Kidney (tissue), 22 donors: ENCODE measurements at places on chromosomes 1 and 21. TPM values are rescaled to one million over a fixed set of nuclear protein-coding genes. Genes with fewer than 3 reads are reported as not detected.

Gene CSF1
- total RNA-seq, result 33.8 TPM

- DNase-seq, result no peak
These were observed 33.9 kb downstream of the C1orf141 start for GRCh38 chr1:67100833-67101232.

Gene ADGRB2
- total RNA-seq, result 3.2 TPM

- no peak for DNase-seq
These were observed 4.6 kb upstream of the SMCP start for GRCh38 chr1:152873495-152873894.

Gene TMCO1
- 109 TPM for total RNA-seq

GRCh38 chr1:60731321-60731720 lies 351.0 kb upstream of the NFIA start:
- DNase-seq, result no peak

DNA sequence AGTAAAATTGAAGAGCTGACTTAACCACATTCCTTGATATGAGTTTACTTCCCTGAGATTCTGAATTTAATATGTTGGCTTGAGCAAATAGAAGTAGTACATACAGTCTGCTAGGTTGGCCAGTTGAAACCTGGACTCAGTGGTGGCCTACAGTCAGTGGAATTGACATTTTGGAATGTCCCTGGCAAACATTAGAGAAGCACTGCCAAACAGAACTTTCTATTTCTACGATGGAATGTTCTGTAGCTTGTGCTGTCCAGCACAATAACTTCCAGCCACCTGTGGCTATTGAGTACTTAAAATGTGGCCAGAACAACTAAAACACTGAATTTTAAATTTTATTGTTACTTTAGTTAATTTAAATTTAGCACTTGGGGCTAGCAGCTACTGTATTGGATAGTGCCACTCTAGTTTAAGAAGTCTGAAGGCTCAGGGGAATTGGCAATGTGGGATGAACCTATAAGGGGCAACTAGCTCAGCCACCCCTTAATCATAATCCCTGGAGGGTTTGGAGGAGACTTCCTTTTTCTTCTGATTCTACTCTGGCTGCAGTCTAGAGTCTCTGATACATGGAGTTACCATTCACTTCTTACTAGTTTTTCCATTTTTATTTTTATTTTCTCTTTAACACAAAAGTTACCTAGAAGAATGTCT lies 10.3 kb upstream of the TEDDM1 start:
- no peak for DNase-seq

DNA sequence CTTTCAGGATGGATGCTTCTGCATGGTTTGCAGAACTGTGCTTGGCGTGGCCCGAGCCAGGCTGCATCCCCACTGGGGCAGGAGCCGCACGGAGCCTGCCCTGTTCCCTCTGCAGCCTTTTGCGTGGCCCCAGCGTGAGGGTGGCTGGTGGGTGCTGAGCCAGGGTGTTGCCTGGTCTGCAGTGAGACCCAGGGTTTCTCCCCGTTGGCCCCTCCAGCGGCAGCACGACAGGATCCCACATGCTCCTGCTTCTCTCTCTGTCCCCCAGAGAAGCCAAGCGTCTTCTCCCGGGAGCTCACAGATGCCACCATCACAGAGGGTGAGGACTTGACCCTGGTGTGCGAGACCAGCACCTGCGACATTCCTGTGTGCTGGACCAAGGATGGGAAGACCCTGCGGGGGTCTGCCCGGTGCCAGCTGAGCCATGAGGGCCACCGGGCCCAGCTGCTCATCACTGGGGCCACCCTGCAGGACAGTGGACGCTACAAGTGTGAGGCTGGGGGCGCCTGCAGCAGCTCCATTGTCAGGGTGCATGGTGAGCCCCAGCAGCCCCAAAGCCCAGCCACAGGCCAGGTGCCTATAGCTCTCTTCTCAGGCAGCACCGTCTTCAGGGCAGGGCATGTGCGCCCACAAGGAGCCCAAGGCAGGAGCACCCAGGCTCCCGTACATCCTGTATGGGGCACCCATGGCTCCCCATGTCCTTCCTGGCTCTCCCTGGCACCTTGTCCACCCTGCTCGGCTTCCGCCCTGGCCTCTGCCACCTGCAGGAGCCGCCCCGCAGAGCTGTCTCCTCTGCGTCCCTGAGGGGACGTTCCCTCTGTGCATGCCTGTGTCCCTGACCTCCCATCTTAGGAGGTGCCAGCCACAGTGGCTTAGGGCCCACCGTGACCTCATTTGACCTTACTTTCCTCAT lies 78.9 kb downstream of the OBSCN start:
- peak; percentile 18 for DNase-seq

Gene TBX19
- total RNA-seq, result 2.0 TPM

DNA sequence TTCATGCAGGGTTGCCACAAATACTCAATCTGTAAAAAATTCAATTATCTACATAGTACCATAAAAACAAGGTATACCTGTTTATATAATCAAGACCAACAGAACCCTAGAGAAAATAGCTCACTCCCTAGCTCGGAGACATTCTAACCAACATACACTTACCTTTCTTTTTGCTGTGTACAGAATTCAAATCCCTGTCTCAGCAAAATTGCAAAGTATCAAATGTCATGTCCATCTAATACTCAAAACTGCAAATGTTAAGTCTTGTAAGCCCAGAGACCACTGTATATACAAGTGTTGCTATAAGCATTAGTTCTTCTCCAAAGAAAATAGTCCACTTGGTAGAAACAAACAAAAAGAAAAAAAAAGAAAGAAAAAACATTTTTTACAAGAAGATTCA lies 16.2 kb upstream of the SELE start:
- no peak for DNase-seq
